Mesendoderm (in vitro differentiated cells): ENCODE measurements at places on chromosomes 2 and 18.

DNA sequence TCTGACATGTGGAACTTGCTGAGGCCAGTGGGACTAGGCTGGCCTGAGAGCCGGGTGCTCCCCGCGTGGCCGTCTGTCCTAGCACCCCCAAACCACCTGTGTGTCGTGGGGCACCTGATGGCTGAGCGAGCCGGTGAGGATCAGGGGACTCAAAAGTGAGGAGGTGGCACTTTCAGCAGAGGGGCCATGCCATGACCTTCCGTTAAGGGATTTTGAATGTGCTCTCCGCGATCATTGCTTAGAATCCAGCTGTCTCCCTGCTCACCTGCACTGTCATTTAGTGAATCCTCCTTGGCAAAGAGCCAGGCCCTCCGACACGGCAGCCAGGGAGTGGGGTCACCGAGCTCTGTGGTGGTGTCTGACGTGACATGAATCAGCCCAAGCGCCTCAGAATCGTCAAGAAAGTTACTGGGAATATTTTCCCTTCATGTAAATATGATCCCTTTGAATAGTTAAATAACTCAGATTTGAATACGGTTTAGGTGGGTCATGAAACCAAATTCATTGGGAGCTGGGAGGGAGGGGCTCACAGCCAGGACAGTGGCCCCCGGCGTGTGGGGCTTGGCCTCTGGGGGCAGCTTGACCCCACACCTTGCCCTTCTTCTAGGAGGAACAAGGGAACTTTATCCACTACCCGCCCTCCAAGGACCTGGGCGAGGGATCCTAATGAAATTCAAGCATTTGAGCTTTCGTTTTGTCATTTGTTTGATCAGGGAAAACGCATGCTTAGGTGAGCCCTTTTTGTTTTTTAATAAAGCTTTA, 9.5 kb downstream of the NFATC1 start:
- no peak overlapping the region for H3K4me3 ChIP-seq
- no peak for DNase-seq
- H3K27me3 ChIP-seq, result no peaks in the 10 kb centered on the region
- H3K36me3 ChIP-seq, result no peaks in the 10 kb centered on the region
- H3K4me1 ChIP-seq, result no peaks in the 10 kb centered on the region

DNA sequence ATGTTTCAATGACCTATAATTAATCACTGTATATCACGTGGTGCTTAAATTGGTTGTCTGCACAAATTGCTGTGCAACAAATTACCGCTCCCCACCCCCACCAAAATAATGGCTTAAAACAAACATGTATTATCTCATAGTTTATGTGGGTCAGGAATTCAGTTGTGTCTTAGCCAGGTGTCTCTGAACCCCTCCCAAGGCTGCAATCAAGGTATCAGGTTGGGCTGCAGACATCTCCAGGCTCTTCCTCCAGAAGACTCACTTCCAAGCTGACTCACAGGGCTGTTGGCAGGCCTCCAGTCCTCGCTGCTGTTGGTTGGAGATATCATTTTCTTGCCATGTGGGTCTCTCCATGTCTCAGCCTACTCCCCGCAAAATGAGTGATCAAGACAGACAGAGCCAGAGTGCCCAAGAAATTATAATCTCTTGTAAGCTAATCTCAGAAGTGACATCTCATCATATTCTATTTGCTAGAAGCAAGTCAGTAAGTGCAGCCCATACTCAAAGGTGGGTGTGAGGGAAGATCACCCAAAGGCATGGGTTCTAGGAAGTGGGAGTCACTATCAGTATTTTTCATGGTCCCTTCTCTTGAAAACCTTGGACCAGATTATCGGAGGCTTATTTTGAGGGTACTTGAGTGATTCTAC, 38.4 kb downstream of the SPC25 start:
- H3K4me3 ChIP-seq, result no peak overlapping the region
- H3K4me1 ChIP-seq, result no peaks in the 10 kb centered on the region
- no peak overlapping the region for H3K27ac ChIP-seq
- H3K27me3 ChIP-seq, result no peaks in the 10 kb centered on the region
- no peaks in the 10 kb centered on the region for H3K36me3 ChIP-seq

- no peaks in the 10 kb centered on the region for H3K27me3 ChIP-seq
- H3K4me3 ChIP-seq, result no peak overlapping the region
- no peaks in the 10 kb centered on the region for H3K36me3 ChIP-seq
- DNase-seq, result no peak
- H3K27ac ChIP-seq, result no peak overlapping the region
These were observed 11.8 kb downstream of the CRACDL start for GRCh38 chr2:98924038-98924830.

DNA sequence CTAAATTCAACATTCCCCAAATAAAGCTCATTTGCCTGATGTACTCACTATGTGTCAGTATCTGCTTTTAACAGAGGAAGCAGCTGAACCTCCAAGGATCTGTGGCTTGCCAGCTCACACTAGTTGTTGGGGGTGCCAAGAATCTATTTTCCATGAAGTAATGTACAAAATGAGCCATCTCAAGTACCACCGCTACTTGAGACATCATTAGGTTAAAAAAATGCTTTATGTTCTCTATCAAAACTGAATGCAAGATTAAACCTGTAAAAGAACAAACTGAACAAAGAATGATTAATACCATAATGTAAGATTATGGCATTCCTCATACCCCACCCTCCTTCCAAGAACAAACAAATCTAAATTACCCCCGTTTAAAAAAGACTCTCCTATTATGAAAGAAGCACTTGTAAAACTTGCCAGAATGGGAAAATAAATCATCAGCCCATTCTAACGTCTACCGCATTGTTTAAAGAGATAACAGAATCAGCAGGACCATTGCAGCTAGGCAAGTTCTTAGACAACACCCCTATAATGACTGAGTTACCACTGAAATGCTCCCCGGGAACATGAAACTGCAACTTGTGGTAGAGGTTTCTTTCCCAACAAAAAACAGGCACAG, 471.6 kb downstream of the DLGAP1 start:
- no peaks in the 10 kb centered on the region for H3K36me3 ChIP-seq
- H3K27me3 ChIP-seq, result no peaks in the 10 kb centered on the region
- H3K4me1 ChIP-seq, result peaks cover 5% of the 10 kb centered on the region
- H3K27ac ChIP-seq, result no peak overlapping the region
- DNase-seq, result no peak

GRCh38 chr2:190812506-190813294, 67.9 kb upstream of the GLS start:
- H3K27ac ChIP-seq, result no peak overlapping the region
- no peaks in the 10 kb centered on the region for H3K27me3 ChIP-seq
- H3K4me1 ChIP-seq, result no peaks in the 10 kb centered on the region

DNA sequence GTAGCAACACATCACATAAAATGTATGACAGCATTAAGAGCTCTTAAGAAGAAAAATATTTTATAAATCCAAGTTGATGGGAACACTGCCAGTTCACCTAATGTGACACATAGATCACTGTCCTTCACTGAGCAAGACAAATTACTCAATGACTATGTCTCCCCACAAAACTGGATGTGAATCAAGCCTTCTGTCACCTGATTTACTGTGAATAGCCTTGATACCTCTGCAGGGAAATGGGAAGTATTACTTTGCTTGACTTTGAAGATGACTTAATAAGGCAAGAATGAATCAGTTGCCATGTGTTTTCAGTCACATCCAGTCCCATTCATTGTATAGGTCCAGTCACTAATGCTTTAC, 94.6 kb downstream of the NYAP2 start:
- DNase-seq, result no peak
- H3K27ac ChIP-seq, result no peak overlapping the region
- H3K36me3 ChIP-seq, result no peaks in the 10 kb centered on the region
- H3K4me1 ChIP-seq, result no peaks in the 10 kb centered on the region

- H3K4me3 ChIP-seq, result no peak overlapping the region
- no peaks in the 10 kb centered on the region for H3K27me3 ChIP-seq
- no peaks in the 10 kb centered on the region for H3K4me1 ChIP-seq
- H3K27ac ChIP-seq, result no peak overlapping the region
These were observed 121.2 kb downstream of the NRP2 start for GRCh38 chr2:205803500-205803899.

DNA sequence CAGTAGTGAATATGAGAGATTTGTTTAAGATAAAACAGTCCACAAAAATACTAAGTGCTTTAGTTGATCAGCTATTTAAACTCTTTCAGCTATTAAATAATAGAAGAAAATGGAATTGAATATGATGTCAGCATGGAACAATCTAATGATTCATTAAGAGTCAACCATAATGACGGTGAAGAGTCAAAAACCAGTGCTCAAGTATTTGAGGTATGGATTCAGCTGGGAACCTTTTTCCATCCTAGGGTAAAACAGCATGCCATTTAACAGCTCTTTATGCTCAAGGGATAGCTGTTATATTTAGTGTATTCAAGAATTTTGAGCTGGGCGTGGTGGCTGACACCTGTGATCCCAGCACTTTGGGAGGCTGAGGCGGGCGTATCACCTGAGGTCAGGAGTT, 29.7 kb downstream of the CARF start:
- DNase-seq, result peak; percentile 16
- H3K4me1 ChIP-seq, result no peaks in the 10 kb centered on the region

DNA sequence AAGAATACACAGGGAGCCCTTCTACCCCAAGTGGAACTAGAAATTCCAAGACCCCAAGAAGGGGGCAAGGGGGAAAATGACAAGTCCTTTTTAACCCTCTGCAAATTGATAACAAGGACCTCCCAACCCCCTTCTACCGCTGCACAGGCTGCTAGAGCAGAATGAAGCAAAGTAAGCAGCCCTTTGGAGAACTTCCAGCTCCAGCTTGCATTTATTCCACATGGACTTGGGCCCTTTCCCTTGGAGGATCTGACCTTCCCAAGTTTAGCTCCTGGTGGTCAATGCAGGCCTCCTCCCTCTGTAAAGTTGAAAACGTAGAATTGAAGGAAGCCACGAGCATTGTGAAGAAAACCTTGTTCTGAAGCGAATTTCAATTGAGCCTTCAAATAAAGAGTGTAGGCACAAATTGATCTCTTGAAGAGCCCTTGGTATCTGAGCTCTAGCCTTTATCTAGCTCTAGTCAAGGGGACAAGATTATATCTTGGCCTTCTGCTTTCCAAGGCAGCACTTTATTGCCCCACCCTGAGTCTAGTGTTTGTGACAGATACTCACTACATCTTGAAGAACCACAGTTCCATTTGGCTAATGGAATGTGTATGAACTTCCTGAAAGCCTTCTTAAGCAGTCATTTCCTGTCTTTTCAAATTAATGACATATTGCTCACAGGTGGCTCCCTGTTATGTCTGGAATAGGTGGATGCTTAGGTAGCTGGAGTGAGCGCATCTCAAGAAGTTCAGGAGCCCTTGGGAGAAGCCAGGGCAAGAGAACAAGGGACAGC, 37.2 kb downstream of the SLC14A2 start:
- no peak overlapping the region for H3K27ac ChIP-seq
- DNase-seq, result no peak
- H3K4me3 ChIP-seq, result no peak overlapping the region
- no peaks in the 10 kb centered on the region for H3K36me3 ChIP-seq
- peaks cover 9% of the 10 kb centered on the region for H3K4me1 ChIP-seq

GRCh38 chr2:141496810-141497209, 634.0 kb downstream of the LRP1B start:
- no peak overlapping the region for H3K27ac ChIP-seq
- no peak for DNase-seq
- H3K36me3 ChIP-seq, result no peaks in the 10 kb centered on the region
- no peaks in the 10 kb centered on the region for H3K27me3 ChIP-seq
- H3K4me3 ChIP-seq, result no peak overlapping the region

- no peak overlapping the region for H3K27ac ChIP-seq
- peaks cover 4% of the 10 kb centered on the region for H3K27me3 ChIP-seq
- H3K4me3 ChIP-seq, result no peak overlapping the region
These were observed 1.3 kb downstream of the VWA3B start for GRCh38 chr2:98088261-98088660.

- peaks cover 4% of the 10 kb centered on the region for H3K27me3 ChIP-seq
- DNase-seq, result no peak
- no peaks in the 10 kb centered on the region for H3K36me3 ChIP-seq
- H3K4me3 ChIP-seq, result no peak overlapping the region
- no peak overlapping the region for H3K27ac ChIP-seq
These were observed 44.2 kb upstream of the CTDP1 start for GRCh38 chr18:79635427-79635726.
